CD4-positive, alpha-beta T cell treated with Interleukin-15 for 4 hours (primary cell): ENCODE measurements at places on chromosomes 4 and X.

DNA sequence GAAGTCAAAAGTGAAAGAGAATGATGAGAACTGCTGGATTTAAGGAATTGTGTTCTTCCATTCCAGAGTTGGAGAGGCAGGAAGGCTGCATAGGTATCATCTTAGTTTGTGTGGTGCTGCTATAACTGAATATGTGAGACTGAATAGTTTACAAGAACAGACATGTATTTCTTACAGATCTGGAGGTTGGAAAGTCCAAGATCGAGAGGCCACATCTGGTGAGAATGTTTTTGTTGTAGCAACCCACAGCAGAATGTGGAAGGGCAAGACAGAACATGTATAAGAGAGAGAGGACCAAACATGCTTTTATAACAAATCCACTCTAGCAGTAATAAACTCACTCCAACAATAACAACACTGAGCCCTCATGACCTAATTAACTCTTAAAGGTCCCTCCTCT is 408.6 kb downstream of the FAM47B start:
- DNase-seq: no peak

- DNase-seq: peak; percentile 34
Observed at GRCh38 chr4:75698162-75698962, 25.2 kb upstream of the G3BP2 start.

- no peak for DNase-seq
Observed at GRCh38 chr4:70706516-70706915, 15.2 kb upstream of the RUFY3 start.

DNA sequence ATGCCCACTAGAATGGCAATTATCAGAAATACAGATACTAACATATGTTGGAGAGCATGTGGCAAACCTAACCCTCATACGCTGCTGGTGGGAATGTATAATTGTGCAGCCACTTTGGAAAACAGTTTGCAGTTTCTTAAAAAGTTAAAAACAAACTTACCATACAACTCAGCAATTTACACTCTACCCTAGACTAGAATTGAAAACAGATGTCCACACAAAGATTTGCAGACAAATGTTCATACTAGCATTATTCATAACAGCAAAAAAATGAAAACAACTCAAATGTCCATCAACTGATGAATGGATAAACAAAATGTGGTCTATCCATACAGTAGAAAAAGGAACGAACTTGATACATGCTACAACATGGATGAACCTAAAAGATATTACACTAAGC is 64.4 kb downstream of the SLC9A7 start:
- DNase-seq: no peak

DNA sequence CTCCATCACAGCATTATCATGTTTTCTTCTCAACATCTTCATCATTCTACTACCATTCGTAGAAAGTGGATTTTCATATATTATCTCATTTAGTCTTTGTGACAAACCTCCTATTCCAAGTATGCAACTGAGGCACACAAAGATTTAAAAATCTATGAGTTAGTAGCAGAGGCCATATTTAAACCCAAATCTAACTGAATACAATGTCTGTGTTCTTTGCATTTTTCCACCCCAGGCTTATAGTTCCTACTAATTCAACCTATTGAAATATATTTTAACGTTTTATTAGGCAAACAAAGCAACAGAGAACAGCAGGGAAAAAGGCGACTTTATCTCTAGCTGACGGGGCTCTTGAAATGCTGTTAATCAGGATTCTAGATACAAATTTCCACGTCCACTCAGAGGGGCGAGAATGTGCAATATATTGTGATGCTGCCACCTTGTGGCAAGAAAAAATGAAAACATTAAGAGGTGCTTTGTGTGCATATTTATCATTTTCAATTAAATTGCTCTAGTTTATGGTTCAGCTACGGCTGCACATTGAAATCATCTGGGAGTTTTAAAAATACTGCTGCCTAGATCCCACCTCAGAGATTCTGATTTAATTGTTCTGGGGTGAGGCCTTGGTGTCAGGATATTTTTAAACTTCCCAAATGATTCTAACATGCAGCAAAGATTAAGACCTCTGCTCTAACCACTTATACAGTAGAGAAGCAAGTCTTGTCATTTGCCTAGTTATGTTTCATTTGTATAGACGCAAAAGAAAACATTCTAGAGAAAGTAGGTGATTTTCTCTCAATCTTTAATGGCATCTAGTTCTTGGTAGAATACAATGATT is 315.9 kb downstream of the MAPK10 start:
- DNase-seq: peak; percentile 10

DNA sequence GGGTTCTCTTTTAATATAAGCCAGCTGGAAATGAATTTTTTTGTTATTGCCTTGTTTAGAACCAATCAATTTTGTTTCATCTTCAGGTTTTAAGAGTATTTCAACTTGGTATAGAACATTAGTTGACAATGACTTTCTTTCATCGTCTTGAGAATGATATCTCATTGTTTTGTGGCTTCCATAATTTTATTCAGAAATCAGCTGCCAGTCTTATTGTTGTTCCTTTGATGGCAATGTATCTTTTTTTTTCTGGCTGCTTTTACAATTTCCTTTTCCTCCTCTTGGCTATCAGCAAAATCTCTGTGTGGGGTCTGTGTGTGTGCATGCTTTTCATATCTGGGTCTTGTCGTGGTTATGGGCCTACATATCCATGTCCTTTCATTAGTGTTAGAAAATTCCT is 1536.4 kb upstream of the TENM3 start:
- DNase-seq: no peak

DNA sequence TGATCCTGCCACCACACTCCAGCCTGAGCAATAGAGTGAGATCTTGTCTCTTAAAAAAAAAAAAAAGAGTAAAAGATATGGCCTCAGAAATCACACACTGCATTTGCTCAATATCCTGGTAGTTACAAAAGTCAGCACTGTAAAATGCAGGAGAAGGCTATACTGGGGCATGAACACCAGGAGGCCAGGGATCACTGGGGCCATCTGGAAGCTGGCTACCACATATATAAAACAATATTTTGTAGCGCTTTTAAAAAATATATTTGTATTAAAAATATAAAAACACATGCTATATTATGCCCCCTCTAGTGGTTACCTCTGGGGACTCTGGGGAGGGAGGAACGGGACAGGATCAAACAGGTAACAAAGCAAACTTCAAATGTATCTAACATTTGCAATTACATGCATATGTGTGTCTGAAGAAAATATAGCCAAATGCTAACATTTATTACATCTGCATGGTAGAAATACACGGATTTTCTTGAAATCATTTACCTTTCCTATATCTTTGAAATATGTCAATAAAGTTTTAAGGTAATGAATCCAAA is 4.0 kb downstream of the C4orf46 start:
- DNase-seq: peak; percentile 20

DNA sequence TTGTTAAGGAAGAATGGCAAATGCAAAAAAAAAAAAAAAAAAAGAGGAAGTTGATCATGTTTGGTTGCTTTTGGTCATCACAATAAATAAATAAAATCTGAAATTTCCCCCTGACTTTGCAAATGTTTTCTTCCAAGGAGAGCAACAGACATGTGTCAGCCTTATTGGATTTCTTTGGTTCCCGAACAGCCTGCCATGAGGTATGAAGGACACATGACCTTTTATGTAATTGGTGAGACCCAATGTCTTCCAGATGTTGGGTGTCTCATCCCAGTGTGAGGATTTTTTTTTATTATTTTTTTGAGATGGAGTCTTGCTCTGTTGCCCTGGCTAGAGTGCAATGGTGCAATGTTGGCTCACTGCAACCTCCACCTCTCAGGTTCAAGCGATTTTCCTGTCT is 24.6 kb upstream of the CD99 start:
- DNase-seq: no peak

DNA sequence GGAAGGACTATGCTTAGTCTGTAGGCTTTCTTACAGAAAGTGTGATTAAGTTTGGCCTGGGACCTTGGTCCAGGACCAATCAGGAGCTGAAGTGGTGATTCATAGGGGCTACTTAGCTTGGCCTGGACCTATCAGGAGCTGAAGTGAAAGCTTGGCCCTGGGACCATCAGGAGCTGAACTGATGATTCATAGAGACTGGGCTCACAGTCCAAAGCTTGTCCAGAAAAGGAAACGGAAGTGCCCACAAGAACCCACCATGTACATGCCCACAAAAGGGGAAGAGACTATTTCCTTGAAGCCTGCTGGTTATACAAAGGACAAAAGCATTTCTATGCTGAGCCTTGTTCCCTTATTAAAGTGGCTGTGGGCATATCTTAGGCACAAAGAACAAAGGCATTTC is 12.6 kb downstream of the TENT5D start:
- no peak for DNase-seq
